NCI-H1092 treated with DMSO at 0.1 percent for 48 hours (cell line): ENCODE measurements at places on chromosomes 6 and 20.

GRCh38 chr6:166957087-166957804 lies 896 bp upstream of the RNASET2 start:
- peak; percentile 38 for DNase-seq

DNA sequence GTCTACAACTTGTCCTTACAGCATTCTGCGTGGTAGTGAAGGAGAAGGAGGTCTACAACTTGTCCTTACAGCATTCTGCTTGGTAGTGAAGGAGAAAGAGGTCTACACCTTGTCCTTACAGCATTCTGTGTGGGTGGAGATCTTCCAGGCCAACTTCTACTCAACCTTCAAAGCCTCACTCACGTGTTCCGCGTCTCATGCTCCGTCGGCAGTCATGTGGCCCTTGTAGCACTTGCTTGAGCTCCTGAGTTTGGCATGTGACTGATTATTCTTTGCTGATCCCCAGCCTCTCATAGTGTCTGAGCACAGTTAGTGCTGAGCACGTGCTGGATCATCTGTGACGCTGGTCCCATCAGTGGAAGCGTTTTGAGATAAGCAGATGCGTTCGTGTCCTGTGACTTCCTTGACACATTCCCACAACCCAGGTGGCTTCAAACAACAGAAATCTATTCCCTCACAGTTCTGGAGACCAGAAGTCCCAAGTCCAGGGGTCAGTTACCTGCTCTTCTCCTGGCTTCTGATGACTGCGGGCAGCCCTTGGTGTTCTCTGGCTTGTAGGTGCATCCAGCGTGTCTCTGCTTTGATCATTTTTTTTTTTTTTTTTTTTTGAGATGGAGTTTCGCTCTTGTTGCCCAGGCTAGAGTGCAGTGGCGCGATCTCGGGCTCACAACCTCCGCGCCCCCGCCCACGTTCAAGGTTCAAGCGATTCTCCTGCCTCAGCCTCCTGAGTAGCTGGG lies 2.6 kb downstream of the SS18L1 start:
- DNase-seq: no peak

GRCh38 chr6:159916752-159917151 lies 26.0 kb downstream of the MAS1 start:
- DNase-seq: no peak

GRCh38 chr6:57262901-57263694 lies 41.0 kb upstream of the RAB23 start:
- no peak for DNase-seq

GRCh38 chr6:85865420-85866369 lies 223.0 kb upstream of the SYNCRIP start:
- DNase-seq: no peak

- DNase-seq: no peak
These were observed 147.5 kb downstream of the BCAS1 start for GRCh38 chr20:53922901-53923314.

DNA sequence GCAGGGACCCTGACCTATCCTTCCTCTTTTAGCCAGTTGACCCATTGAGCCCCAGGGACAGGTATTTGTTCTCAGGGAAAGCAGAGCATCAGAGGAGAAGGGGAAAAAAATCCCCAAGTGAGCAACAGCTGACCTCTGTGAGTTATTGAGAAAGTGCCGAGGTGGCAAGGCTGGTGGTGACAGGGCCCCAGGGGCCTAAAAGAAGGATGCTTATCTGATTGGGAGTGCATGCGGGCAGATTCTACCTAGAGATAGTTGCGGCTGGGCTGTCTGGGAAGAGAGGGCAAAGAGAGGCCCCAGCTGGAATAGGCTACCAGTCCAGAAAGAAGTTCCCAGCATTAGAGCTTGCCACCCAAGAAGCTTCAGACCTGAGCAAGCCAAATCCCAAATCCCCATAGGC lies 26.5 kb upstream of the MAFB start:
- DNase-seq: no peak

GRCh38 chr6:53581856-53582255 lies 37.0 kb upstream of the GCLC start:
- DNase-seq: no peak

GRCh38 chr6:118935978-118936703 lies 1.2 kb upstream of the MCM9 start:
- no peak for DNase-seq

- no peak for DNase-seq
These were observed 12.0 kb downstream of the TTI1 start for GRCh38 chr20:38021087-38021772.

GRCh38 chr6:62229231-62229630 lies 56.8 kb downstream of the KHDRBS2 start:
- no peak for DNase-seq

DNA sequence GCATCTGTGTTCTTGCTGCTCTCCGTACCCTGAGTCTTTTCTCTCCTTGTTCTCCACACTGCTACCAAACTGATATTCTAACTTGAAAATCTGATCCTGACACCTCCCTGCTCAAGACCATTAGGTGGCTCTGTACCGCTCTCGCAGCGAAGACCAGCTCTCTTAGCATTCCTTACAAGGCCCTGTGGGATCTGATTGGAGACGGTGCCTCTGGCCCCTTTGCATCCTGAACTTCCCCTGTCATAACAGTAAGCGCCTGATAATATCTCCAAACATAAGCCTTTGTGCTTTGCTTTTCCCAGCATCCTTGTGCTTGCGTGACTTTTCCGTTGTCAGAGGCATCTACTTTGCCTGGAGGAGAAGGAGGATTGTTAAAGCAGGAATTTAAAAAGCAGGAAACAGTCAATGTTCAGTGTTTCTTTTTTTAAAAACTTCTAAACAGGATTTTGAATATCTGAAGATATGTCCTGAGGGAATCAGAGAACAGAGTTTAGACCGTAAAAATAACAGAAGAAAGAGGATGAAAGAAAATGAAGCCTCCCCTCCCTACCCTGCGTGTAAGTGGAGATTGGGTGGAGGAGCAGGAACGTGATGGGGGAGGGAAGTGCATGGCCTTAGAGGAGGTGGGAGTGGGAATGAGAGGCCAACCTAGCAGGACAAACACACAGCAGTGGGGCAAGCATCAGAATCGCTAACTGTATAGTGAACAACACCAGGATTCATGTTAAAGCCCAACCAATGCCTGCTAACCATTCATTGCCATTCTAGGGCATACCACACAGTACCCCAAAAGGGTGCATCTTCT lies 89.2 kb upstream of the STMND1 start:
- DNase-seq: no peak

GRCh38 chr20:45450097-45450818 lies 19.3 kb upstream of the WFDC2 start:
- peak; percentile 35 for DNase-seq

DNA sequence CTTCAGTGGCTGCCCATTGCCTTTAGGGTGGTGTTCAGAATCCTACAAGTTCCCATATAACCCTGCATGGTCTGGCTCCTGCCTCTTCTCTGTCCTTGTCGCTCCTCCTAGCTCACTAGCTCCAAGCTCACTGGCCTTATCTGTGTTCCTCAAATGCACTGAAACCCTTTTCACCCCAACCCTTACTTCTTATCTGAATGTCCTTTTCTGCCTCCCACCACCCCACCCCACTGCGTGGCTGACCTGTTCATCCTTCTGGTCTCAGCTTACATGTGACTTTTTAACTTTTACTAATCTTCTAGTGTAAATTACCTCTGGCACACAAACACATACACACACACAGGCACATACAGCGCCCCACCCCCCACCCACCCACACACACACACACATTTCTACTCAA lies 41.0 kb upstream of the GLP1R start:
- DNase-seq: no peak

GRCh38 chr6:37934276-37934675 lies 114.7 kb downstream of the ZFAND3 start:
- DNase-seq: no peak

DNA sequence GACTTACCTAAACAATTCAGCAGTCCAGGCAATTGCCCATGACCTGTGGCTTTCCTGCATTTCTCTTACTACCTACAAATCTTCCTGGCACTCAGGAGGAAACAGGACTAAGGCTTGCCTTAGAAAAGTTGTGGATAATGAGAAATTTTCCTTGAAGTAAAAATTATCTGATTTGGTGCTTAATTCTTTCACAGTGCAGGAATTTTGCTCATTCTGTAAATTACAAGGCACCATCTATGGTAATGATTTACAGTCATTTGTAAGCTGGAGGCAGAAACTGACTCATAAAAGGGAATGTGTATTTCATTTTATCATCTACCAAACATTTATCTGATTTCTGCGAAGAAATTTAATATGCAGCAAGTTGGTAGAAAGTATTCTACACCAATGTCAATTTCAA lies 211.5 kb upstream of the FKBP1C start:
- DNase-seq: no peak

DNA sequence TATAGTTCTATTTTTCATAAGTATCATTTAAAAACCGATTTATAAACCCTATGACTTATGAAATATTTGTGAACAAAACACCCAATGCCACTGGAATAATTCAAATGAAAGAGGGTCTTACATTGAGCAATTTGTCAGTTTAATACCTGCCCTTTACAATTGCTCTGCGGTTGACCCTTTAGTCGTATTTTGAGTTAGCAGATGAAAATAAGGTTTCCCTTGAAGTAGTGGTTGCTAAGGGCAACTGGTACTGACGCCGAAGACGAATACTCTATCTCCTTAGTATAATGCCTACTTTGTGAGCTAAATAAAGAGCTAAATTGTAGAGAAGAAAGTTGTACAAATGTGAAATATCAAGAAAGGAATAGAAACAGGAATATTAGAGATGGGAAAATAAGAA lies 69.4 kb downstream of the KCNQ5 start:
- no peak for DNase-seq

DNA sequence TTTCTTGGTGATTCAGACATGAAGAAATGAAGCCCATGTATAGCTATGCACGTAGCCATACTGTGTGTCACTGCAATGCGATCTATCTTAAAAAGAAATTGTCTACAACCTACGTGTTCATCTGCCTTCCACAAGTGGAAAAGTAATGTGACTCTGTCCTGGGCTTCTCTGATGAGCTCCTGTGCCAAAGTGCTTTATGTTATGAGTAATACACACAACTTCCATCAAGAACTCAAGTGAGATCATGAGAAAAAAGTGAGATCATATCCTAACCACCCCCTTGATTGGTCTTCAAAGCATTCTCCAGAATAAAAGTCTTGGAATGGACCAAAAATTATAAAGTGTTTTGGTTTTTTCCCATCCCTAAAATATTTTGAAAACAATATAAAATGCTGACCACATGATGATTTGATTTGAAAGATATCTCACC lies 114.3 kb downstream of the DST start:
- DNase-seq: no peak

GRCh38 chr6:147234685-147235084 lies 30.5 kb downstream of the STXBP5 start:
- DNase-seq: no peak

GRCh38 chr6:74705451-74705850 lies 500.4 kb downstream of the COL12A1 start:
- DNase-seq: no peak

GRCh38 chr20:916125-916799 lies at the start of gene ANGPT4:
Gene ANGPT4 (minus strand): TSS chr20:916334. CDS start chr20:916214, 120 bp downstream.
- no peak for DNase-seq

- no peak for DNase-seq
These were observed 51.5 kb downstream of the COL19A1 start for GRCh38 chr6:69917834-69918233.

DNA sequence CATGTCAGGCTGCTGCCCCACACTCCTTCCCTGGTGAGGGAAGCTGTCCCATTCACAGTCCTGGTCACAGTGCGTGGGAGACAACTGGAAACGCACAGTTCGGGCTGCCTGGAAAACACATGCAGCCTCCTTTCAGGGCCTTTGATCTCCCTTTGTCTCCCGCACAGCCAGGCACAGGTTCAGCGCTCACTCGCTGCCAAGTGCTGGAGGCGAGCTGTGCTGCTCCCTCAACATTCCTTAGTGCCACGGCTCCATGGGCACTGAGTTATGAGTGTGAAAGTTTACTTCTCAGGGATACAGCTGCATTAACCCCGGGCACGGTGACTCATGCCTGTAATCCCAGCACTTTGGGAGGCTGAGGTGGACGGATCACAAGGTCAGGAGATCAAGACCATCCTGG lies 9.1 kb downstream of the YTHDF1 start:
- no peak for DNase-seq

GRCh38 chr6:35719830-35720733 lies 16.8 kb upstream of the ARMC12 start:
- no peak for DNase-seq

DNA sequence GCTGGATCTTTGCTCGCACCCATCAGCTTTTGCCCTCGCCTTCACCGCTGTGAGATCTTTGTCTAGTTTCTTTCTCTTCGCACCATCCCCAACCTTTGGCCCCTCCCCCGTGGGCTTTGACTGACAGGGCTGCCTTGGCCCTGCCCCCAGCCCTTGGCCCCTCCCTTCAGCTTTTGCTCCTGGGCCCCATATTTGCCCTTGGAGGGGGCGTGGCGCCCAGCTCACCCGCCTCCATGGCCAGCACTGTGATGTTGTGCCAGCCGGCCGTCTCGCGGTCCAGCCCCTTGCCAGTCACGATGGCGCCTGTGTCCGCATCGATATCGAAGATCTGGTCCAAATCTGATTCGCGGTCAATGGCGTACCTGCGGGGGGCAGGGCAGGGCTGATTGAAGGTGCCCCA lies 81.1 kb downstream of the CD40 start:
- DNase-seq: no peak

DNA sequence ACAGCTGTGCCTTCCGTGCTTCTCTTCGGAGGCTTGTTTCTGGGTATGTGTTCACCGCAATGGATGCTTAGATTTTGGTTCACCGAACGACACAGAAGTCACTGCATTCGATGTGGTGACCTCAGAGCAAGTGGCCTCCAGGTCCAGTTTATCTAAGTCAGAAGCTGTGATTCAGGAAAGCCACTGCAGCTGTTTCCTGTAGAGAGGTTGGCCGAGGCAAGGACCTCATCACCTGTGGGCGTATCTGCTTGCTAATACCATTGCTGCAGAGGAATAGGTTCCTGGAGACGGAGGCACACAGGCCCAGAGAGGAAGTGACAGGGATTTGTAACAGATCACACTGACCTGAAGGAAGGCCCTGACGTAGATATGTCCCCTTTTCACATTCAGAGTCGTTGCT lies 82.7 kb downstream of the FARS2 start:
- DNase-seq: no peak

DNA sequence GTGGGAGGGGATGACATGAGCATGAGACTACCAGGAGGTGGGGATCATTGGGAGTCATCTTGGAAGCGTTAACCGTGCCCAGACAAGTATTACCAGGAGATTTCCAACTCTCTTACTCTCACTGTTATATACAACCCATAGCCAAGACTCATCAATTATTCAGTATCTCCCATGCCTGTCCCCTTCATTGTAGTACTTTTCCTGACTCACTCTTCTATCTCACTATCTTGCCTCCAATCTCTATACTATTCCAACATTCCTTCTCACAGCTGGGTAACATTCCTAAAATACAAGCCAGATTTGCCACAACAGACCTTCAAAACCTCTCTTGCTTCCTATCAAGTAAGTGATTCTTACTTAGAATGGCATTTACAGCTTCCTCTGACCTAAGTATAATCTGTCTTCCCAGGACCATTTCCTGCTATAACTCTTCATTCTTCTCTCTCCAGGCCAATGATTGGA lies 226.3 kb upstream of the SMLR1 start:
- no peak for DNase-seq

DNA sequence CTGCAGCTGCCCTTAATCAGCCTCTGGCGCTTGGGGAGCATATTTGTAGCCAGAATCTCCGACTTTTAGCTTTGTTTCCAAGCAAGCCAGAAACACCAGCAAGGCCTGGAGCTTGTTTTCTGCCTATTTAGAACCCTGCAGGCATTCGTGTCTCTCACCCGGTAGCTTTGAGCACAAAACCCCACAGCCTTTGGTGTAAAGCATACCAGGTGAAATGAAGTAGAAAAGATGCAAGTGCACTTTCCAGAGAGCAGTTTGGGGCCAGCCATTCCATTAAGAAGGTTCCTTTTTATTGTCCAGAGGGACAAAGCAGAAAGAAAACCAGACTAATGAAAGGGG lies 736 bp downstream of the FAM217B start:
- DNase-seq: peak; percentile 80

- DNase-seq: no peak
These were observed 96.7 kb downstream of the MAP3K7 start for GRCh38 chr6:90490030-90490716.
